Activated CD4-positive, alpha-beta T cell treated with anti-CD3 and anti-CD28 coated beads, Interleukin-2, amount 10 ng/mL, durations not matched to agents 7 days and 5 days (primary cell): ENCODE measurements at places on chromosomes 3 and 15. TPM values are rescaled to one million over a fixed set of nuclear protein-coding genes. Genes with fewer than 3 reads are reported as not detected.
A peak's percentile ranks its signal among the peaks of the same experiment; 100 is the strongest.

GRCh38 chr3:35643495-35643894, 4.2 kb downstream of the ARPP21 start:
- DNase-seq: no peak

GRCh38 chr15:89648106-89649012, 6.9 kb downstream of the KIF7 start:
- no peak for DNase-seq

GRCh38 chr3:64684715-64685261, 3.0 kb downstream of the ADAMTS9 start:
- no peak for DNase-seq

DNA sequence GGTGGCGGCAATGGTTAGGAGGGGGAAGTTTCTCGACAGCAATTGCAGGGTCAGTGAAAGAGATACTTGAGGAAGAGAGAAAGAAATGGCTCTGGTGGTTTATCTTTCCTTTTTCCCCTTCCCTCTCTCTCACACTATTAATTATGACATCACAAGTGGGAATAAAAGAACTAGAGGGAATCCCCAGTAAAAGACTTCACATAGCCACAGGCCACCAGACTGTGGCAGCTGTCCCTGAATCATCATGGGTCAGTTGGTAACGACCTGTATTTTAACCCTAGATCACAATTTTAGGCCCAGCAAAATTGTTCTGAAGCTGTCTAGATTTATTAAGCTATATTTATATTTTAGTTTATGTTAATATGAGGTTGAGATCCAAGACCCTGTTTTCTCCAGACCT, 40.3 kb downstream of the MBNL1 start:
- DNase-seq: no peak

GRCh38 chr3:188255190-188255589, 101.2 kb downstream of the LPP start:
- no peak for DNase-seq

The MUC20 gene
- total RNA-seq: 1.4 TPM

DNA sequence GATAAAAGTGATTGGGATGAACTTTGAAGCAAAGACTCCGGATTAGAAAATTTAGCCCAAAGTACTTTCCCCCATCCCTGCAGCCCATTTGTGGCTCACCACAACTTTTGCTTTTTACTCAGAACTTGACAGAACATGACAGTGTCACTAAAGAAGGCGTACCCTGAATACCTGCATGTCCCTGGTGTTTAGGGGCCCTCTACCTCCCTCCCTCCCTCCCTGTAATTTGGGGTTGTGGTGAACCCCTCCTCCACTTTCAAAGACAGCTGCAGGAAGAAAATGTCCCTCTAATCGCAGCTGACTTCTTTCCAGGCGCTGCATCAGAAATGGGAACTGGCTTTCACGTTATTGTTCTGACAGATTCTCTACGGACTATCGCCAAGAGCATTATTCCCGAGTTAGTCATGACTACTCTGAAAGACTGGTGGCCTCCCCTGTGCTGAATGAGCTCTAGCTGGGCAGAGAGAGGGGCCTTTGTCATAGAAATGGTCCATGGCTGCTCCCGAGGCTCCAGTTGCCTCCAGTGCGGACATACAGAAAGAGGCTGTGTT, 93.2 kb upstream of the ARHGEF3 start:
- DNase-seq: peak; percentile 35

The ATP10A gene
- total RNA-seq: 57.9 TPM

DNA sequence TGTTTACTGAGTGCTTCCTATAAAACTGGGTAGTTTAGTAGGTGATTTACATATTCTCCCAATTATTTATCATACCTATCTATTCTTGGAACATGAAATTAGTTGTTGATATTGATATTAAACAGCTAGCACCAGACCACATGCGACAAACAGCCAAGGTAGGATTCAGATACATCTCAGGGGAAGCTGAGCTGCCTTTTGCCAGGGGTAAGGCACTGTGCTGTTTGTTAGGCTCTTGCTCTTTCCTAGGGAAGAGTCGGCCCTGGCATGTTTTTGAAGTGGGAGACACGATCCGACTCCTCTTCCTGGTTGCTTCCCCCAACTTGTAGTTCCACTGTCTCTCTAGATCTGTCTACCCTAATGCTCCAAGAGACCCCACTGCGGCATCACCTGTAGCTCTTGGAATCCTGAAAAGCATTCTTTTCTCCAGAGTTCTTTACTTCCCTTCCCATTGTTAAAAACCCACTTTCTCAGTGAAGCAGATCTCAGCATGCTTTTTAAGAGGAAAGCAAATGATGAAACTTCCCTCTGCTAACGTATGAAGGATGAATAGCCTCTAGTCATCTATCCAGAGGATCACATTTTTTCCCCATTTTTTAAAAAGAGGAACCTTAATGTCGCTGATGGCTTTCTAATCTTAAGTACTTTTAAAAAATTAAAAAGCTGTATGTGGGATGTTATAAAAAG, 138.4 kb downstream of the GHSR start:
- no peak for DNase-seq

DNA sequence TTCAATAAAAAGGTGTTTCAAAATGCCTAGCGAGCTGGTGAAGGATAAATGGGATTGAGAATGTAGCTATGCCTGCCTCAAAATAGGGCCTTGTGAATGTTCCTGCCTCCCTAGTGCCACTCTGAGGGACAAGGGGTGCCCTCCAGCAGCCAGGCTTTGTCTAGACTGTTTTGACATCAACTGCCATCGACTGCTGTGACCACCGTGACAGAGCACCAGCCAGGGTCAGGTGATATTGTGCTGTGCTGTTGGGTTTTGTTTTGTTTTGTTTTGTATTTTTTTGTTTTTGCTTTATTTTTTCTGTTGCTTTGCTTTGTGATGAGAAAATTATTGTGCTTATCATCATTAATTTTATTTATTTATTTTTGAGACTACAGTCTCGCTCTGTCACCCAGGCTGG, 144.8 kb downstream of the SMAD6 start:
- no peak for DNase-seq

The LIPH gene
- not detected for total RNA-seq

- no peak for DNase-seq
Measured at GRCh38 chr3:83233715-83234114, 1472.3 kb upstream of the GBE1 start.

GRCh38 chr15:42494998-42495360, 455 bp upstream of the SNAP23 start:
- DNase-seq: no peak

- DNase-seq: no peak
Measured at GRCh38 chr3:39933986-39934693, 124.7 kb downstream of the MYRIP start.

- no peak for DNase-seq
Measured at GRCh38 chr3:81393251-81393650, 368.2 kb downstream of the GBE1 start.

GRCh38 chr3:191263365-191263764, 64.3 kb downstream of the OSTN start:
- no peak for DNase-seq

- DNase-seq: no peak
Measured at GRCh38 chr3:24678021-24678420, 183.4 kb upstream of the THRB start.

DNA sequence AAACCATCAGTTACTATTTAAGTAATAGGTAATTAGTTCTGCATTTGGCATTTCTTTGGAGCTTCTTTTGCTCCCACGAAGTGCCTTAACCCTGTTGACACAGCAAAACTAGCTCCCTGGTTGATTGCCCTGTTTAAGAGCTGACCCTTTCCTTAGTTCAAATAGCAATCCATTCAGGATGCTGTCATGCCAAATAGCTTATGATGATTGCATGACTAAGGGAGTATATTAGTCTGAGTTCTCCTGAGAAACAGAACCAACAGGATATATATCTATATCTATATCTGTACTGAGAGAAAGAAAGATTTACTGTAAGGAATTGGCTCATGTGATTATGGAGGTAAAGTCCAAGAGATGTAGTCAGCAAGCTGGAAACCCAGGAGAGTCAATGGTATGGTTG, 50.3 kb upstream of the SPRED1 start:
- no peak for DNase-seq

- DNase-seq: no peak
Measured at GRCh38 chr3:185847506-185847905, 22.7 kb upstream of the IGF2BP2 start.

DNA sequence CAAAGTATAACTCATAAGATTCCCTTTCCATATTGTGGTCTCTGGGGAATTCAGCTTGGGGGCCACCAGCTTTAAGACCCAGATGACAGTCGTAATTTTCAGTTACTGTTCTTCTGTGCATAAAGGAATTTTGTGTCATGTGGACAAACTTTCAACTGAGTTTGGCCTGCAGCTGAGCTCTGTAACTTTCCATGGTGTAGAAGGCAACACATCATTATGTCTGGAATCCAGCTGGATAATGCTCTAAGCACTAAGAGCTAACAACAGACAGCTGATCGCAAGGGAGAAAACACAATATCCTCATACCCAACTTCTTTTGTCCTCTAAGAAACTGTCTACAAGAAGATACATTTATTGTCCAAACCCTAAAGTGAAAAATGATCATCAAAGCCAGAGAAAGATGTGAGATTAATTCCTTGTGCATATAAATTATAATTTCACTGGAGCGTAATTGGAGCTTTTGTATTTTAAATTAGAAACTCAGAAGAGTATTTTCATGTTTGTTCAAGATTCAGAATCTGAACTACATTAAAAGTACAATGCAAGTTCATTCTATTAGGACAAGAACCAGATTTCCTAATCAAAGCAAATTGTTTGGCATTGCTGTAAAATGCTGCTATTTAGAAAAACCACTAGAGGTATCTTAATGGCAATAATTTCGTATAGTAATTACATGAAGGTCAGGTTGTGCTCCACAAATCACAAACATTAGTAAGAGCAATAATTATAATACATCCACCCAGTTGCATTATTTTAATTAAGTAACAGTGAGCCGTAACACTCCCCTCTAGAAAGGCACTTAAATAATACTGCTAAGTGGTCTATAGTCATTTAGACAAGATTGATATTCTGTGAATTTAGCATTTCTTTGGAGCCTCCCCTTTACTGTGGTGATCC, 218.8 kb downstream of the ATP8B4 start:
- DNase-seq: no peak

- DNase-seq: no peak
Measured at GRCh38 chr15:66172324-66172980, 81.1 kb downstream of the MEGF11 start.

- no peak for DNase-seq
Measured at GRCh38 chr3:122700193-122700592, 19.6 kb downstream of the PARP14 start.

DNA sequence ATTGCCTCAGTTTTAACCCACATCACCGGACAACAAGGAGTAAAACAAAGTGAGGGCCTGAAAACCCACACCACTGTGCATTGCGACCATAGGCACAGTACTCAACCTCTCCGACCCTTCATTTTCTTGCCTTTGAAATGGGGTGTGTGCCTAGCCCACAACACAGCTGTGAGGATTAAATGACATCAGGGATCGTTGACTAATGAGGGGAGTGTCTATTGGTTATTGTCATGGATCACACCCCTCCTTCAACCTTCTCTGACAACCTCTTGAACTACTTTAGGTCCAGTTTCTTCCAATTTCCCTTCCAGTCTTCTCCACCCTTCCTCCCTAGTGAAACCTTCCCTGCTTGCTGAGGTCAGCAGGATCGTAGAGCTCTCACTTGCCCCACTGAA, 89.5 kb downstream of the HES1 start:
- no peak for DNase-seq

- no peak for DNase-seq
Measured at GRCh38 chr3:39388741-39389248, 5.6 kb downstream of the SLC25A38 start.

The ARL6IP5 gene
- total RNA-seq: 156 TPM

DNA sequence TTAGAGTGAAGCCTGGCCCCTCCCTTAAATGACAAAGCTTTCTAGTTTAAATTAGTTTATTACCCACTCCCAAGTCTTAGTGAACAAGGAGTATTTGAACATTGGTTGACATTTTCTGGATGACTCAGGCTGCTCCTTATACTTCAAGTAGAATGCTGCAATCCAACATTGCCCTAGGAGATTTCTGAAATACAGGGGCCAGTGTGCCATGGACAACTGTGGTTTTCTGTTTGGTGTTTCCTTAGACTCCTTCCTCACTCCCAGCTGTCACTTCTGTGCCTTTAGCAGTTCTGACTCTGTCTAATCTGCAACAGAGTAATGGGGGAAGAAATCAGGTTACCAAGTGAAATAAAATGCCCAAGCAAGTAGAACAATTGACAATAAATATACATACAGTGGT, 116.1 kb upstream of the P2RY1 start:
- no peak for DNase-seq

DNA sequence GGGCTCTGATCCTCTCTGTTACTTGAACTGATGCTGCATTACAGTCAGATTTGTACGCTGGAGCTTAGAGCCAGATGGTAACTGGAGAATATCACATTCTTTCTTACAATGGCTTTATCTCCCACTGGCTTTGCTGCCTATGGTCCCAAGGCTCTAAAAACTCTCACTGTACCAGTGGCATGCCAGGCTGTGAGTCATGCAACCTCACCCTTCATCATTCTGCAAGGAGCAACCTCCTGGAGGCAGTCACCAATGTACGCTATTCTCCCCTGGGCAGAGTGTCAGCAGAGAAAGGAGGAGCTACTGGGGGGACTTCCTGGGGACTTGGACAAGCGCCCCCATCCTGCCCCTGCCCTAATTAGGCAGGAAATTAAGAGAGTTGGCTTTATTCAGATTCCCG, 97.9 kb upstream of the EIF1B start:
- DNase-seq: no peak

DNA sequence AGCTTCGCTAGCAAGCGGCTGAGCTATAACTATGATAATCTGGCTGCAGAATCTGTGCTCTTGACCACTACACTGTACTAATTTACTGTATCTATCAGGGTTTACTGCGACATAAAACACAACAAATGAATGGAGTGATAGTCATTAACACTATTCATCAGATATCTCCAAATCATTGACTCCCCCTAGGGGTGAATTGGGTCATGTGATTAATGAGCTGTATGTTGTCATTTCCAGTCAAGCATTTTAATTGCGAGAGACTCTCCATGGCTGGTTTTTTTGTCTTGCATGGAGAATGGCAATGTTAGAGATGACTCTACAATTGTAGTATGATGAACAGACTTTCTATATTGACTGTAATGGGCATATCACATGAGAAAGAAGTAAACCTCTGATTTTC, 10.5 kb upstream of the TM4SF18 start:
- no peak for DNase-seq

- peak; percentile 6 for DNase-seq
Measured at GRCh38 chr15:35289024-35289617, 204.0 kb upstream of the NANOGP8 start.

The TMEM212 gene
- not detected for total RNA-seq

The CNTN4 gene
- not detected for total RNA-seq

GRCh38 chr3:166471074-166471767, 634.0 kb upstream of the BCHE start:
- no peak for DNase-seq

- no peak for DNase-seq
Measured at GRCh38 chr3:69748503-69748902, 9.2 kb downstream of the MITF start.

GRCh38 chr3:4738737-4739274, 240.4 kb upstream of the BHLHE40 start:
- DNase-seq: no peak

DNA sequence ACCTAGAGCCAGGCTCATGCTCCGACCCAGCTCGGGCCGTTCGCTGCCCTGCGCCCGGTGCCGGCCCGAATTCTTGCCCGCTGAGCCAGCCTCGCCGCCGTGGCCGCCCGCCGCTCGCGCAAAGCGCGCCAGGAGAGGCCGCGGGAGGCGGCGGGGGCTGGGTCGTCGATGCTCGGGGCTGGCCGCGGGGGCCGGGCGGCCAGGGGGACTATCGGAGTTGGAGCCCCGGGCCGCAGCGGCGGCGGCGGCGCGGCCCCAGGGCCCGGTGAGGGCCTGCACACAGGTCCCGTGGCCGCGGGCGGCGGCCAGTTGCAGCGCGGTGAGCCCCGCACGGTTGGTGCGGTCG, 1.1 kb downstream of the ANKRD63 start:
- DNase-seq: no peak
